SK-N-MC (cell line): ENCODE measurements at places on chromosomes 7 and 10.

DNA sequence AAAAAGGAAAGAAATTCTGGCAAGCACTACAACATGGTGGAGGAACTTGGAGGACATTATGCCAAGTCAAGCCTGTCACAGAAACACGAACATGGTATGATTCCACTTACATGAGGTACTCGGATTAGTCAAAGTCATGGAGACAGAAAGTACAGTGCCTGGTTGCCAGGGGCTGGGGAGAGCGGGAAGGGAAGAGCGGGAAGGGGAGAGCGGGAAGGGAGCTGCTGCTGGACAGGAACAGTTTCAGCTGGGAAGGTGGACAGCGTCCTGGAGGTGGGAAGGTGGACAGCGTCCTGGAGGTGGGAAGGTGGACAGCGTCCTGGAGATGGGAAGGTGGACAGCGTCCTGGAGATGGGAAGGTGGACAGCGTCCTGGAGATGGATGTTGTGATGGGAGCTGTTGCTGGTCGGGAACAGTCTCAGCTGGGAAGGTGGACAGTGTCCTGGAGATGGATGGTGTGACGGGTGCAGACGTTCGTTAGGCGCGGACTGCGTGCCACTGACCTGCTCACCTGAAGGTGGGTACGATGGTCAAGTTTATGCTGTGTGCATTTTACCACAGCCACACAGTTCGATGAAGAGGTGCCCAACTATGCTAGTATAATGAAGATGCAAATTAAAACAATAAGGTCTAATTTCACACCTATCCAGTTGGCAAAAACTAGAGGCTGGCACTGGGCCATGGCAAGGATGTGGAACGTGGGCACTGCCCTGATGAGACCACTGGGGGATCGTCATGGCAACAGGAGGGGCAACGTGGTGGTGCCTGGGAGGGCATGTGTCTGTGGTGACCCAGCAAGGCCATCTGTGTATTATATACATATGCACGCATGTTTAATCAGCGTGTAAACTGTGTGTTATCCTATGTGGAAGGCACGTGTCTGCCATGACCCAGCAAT lies 103.8 kb downstream of the NKX6-2 start:
- no peak for DNase-seq

GRCh38 chr7:19203686-19204085 lies 58.5 kb upstream of the FERD3L start:
- DNase-seq, result no peak

GRCh38 chr7:25771491-25771890 lies 380.5 kb upstream of the NFE2L3 start:
- no peak for DNase-seq

DNA sequence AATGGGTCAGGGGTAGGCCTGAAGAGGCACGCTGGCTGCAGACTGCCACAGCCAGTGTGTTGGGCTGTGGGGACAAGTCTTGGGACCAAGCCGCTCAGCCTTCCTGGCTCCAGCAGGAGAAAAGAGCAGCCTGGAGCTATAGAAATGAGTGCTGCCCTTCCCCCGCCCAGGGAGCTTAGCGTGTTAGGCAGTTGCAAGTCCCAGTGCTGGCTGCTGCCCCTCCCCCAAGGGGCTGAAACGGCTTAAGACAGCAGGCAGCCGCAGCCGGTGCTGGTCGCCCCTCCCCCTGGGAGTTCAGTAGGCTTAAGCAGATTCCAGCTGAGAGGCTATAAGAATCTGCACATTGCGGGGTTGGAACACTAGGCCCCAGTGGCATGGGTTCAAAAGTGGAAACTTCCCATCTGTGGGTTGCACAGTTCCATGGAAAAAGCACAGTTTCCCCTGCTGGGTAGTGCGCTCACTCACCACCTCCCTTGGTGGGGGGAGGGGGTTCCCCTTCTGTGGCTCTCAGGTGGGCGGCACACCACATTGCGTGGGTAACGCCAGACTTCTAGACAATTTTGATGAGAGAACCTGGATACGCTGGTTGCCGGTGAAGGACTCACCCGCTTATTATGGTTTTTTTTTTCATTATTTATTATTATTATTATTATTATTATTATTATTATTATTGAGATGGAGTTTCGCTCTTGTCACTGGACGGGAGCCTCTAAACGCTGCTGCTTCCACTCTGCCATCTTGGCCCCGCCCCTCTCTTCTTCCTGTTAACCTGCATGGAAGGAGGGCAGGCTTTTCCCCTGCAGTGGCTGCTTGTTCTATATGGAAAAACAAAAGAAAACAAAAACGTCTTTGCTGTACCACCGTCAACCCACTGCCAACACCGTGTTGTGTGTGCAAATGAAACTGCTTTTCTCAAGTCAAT lies 151.1 kb downstream of the CXCL12 start:
- DNase-seq, result no peak

DNA sequence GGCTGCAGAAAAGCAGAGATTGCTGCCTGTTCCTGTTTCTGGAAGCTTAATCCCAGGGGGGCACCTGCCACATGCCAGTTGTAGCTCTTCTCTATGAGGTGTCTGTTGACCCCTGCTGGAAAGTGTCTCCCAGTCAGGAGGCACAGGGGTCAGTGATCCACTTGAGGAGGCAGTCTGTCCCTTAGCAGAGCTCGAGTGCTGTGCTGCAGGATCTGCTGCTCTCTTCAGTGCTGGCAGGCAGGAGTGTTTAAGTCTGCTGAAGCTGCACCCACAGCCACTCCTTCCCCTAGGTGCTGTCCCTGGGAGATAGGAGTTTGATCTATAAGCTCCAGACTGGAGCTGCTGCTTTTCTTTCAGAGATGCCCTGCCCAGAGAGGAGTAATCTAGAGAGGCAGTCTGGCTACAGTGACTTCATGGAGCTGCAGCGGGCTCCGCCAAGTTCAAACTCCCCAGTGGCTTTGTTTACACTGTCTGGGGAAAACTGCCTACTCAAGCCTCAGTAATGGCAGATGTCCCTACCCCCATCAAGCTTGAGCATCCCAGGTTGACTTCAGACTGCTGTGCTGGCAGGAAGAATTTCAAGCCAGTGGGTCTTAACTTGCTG lies 57.6 kb upstream of the CROT start:
- DNase-seq, result no peak

GRCh38 chr10:10612151-10612550 lies 405.5 kb upstream of the CELF2 start:
- DNase-seq, result no peak

DNA sequence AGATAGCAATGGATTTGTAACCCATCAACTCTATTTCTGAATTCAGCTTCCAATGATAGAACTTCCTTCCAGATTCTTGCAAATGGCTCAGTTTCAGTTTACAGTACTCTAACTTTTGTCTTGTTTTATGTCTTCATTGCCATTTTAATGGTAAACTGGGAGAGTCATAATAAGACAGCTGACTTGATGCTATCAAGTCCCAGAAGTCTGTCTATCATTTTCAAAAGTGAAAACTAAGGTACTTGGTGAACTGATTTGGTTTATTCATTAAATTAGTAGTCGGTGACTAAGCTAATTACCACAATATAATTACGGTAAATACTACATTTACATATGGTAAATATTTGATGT lies 25.0 kb downstream of the RTKN2 start:
- no peak for DNase-seq

DNA sequence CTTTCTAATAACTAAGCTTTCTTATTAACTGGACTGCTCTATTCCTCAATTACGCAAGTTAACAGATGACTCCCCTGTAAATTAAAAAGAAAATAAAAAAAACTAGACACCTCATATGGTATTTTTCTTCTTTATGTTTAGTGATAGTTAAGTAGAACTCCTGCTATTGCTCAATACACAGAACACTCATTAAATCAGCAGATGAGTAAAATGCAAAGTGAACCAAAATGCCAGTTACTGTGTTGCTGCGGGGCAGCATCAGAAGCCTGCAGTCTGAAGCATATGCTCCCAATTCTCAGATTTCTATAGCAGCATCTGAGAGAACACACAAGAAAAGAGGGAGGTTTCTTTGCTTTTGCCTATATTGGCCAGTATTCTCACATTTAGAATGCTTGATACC lies 28.4 kb downstream of the CDK6 start:
- DNase-seq, result peak; percentile 42

DNA sequence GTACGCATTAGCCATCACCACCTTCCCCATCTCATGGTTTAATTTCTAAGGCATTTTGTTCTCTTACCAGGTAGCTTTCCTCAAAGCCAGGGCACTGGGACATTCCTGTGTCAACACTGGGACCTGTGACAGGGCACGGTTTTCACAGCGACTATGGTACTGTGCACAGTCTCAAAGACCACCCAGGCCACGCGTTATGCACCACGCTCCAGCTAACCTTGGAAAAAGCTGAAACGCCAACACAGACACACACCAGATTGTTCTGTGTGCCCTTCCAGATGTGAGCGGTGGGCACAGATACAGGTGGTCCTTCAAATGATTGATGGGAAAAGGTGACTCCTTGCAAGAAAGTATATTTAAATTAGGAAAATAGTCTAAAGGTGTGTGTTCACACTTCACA lies 337.3 kb downstream of the WDR37 start:
- no peak for DNase-seq

DNA sequence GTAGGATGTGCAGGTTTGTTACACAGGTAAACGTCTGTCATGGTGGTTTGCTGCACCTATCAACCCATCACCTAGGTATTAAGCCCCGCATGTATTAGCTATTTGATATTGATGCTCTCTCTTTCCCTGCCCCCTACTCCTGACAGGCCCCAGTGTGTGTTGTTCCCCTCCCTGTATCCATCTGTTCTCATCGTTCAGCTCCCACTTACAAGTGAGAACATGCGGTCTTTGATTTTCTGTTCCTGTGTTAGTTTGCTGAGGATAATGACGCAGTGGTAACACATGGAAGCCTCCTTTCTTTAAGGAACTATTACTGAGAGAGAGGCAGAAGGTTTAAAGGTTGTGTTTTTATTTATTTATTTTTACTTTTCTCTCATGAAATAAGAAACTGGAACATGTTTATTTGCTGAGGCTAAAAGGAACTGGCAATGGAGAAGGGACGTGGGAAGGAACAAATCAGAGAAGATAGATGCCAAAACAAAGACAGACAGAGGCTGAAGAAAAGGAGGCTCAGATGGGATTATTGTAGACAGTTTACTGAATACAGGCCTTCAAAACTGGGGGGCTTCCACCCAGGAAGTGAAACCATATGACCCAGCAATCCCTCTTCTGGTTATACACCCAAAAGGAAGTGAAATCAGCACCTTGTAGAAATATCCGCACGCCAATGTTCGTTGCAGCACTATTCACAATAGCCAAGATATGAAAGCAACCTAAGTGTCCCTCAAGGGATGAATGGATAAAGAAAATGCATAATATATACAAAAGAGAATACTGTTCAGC lies 556.3 kb downstream of the GRM8 start:
- DNase-seq, result no peak

DNA sequence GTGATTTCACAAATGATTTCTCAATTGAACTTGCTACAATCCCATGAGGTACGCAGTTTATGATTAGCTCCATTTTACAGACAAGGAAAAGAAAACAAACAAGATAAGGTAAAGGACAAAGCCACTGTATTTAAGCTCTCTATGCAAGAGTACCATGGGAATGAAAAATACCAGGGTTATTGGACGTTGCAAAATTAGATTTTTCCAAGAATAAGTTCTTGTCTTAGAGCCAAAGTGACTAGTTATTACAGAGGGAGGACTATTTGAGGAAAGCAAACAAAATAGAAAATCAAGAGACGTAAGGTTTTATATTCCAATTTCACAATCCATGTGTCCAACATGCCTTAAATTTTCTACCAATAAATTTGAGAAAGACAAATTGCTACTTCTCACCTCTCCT lies 97.9 kb upstream of the PTN start:
- no peak for DNase-seq

GRCh38 chr7:34128762-34129161 lies 223.4 kb downstream of the BMPER start:
- peak; percentile 70 for DNase-seq

DNA sequence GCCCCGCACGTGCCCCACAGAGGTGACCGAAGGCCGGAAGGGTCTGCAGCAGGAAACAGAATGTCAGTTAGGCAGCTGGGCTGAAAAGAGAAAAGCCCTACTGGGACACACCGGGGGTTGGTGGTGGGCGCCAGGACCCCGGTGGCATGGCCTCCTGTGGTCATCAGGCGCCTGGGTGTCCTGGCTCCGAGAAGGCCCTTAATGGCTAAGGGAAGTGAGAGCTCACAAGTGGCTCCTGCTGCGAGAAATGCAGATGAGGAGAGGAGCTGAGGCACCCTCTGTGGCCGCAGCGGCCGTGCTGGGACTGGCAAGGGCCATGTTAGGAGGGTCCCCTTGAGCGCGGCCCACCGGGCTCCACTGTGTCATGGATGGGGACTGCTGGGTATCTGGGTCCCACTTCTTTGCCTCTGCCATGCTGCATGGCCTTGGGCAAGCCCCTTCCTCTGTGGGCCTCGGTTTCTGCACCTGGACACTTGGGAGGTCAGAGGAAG lies 79.2 kb upstream of the GNA12 start:
- no peak for DNase-seq

- no peak for DNase-seq
Observed at GRCh38 chr10:113644185-113645120, 19.4 kb downstream of the NRAP start.

DNA sequence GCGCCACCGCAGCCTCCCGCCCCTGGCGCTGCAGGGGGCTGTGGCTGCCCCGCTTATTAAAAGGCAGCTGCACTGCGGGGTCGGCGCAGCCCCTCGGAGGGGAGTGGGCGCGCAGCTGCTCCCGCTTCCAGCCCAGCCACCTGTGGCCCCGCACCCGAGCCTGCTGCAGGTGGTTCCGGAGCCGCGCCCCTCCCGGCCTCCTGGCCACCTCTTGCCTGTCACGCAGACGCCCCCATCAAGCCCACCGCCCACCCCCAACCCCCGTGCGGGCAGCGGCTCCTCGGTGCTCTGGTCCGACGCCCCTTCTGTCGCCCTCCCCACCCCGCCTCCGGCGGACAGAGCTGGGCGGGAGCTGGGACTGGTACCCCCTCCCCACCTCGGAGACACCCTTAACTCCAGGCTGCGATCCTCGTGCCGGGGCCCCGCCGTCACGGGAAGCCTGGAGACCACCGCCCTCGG lies 549 bp downstream of the CALY start:
- DNase-seq, result no peak

GRCh38 chr10:129905553-129905952 lies 58.5 kb downstream of the EBF3 start:
- no peak for DNase-seq

DNA sequence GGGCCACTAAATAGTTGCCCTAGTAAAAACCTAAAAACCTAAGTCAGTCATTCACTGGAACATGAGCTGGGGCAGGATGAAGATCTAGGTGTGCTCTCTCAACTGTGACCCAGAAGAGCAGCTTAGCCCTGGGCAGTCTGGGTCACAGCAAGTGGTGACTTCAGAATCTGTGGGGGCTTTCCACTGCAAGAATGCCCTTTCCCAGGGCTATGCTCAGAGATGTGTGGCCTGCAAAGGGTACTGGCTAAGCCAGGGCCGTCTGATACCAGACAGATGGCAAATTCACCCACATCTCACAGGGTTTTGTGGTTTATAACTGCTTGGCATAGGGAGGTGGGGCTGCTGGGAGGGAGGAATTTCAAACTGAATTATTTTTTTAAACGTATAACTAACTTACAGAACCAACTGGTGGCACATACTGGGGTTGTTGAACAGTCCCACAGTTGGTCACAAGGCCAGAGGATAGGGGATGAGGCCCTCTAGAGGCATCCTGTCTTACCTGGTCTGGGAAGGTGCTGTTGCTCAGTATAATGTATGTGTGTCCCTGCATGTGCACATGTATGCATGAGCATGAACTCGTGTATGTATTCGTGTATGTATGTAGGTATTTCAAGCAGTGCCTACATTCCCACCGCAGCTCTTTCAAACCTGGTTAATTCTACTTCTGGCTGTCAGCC lies 63.2 kb downstream of the PRPF18 start:
- DNase-seq, result no peak
